Effector memory CD8-positive, alpha-beta T cell (primary cell): ENCODE measurements at places on chromosomes 2 and 18.

DNA sequence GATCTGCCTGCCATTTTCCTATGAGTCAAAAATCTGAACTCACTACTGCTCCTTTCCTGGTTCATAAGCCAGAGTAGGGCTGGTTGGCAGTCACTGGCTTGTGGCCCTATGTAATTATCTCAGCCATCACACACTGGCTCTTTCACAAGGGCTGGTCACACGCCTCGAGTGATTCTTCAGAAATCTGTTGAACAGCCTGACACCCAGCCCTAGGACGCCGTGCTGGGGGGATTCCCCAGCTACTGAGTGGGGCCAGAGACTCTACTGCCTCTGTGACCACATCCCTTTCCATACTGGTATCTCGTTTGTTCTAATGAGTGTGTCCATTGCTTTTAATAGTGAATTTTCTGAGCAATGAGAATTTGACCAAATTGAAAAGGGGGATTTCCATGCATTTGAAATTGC is 45.8 kb upstream of the RBM44 start:
- DNase-seq, result no peak

GRCh38 chr2:63218800-63219526 is 168.3 kb downstream of the OTX1 start:
- no peak for DNase-seq

DNA sequence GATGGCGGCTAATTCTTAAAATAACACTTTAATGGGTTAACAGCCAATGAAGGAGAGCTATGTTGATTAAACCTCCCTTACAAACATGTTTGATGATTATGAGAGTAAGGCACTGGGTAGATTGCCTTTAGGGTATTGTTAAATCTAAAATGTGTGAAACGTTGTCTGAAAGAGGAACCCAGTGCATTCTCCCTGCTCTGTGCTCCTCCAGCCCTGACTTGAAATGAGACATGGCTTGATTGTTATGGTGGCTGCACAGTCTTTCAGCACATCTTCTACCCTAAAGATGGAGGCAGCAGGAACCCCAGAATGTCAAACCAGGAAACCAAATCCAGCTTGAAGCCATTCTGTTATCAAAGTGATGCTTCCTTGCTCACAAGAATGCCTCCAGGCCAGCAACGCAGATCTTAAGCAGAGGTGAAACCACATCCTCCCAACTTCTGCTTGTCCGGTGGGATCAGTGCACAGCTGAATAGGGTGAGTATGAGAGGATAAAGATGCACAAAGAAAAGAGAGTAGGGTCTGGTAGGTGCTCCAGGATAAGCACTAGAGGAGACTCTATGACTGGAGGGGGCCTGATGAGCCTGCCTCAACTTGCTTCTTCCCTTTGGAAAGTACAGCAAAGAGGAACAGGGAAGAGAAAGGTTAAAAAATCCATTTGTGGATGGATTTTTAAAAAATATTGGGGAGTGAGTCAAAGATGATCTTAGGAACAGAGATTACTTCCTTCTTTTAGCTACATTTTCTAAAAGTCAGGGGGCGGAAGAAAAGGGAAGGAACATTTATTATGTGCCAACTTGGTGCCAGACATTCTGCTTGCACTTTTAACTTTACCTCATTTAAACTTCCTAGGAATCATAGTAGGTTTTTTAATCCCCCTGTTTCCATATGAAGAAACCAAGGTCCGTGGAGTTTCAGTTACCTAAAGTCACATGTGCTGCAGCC is 523.0 kb downstream of the TXNL1 start:
- no peak for DNase-seq

DNA sequence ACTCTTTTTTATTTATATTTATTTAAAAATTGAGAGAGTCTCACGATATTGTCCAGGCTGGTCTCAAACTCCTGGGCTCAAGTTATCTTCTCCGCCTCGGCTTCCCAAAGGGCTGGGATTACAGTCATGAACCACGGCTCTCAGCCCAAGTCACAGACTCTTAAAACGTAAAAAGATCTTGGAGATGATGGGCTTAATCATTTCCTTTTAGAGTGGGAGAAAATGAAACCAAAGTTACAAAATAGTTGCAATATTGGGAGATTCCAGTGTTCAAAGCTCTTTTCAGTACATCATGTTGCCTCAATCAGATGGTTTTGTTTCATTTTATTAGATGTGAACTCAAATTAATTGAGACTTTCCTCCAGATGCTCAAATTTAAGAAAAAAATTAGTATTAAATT is 151.4 kb upstream of the XPO1 start:
- DNase-seq, result no peak

DNA sequence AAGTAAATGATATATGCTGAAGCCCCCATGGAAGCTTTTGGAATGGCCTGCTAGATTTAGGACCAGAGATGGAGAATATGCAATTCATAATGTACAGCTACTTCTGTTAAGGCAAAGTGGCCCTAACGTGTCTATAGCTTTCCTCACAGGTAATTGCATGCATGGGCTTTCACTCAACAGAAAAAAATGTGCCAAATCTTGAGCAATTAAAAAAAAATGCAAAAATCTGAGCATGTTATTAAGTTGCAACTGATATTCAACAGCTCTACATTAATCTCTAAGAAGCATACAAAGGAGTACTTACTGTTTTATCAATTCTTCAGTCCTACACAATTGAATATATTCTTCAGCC is 79.6 kb downstream of the EFEMP1 start:
- DNase-seq, result no peak

DNA sequence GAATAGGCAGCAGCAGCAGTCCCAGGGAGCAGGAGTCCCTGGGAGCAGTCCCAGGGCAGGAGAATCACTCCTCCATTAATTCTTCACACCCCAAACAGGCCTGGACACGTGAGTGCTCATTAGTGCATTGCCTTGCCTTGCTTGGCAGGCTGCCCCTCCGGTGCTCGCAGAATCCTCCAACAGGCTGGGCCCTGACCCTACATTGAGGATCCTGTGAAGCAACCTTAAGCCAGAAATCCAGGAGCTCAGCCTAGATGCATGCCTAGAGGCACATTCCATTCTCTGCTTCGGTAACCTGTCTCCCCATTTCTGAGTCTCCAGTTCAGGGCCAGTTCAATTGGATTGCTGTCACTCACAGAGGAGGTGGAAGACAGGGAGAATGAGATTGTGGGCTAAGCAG is 97.4 kb upstream of the LRATD1 start:
- DNase-seq, result no peak

DNA sequence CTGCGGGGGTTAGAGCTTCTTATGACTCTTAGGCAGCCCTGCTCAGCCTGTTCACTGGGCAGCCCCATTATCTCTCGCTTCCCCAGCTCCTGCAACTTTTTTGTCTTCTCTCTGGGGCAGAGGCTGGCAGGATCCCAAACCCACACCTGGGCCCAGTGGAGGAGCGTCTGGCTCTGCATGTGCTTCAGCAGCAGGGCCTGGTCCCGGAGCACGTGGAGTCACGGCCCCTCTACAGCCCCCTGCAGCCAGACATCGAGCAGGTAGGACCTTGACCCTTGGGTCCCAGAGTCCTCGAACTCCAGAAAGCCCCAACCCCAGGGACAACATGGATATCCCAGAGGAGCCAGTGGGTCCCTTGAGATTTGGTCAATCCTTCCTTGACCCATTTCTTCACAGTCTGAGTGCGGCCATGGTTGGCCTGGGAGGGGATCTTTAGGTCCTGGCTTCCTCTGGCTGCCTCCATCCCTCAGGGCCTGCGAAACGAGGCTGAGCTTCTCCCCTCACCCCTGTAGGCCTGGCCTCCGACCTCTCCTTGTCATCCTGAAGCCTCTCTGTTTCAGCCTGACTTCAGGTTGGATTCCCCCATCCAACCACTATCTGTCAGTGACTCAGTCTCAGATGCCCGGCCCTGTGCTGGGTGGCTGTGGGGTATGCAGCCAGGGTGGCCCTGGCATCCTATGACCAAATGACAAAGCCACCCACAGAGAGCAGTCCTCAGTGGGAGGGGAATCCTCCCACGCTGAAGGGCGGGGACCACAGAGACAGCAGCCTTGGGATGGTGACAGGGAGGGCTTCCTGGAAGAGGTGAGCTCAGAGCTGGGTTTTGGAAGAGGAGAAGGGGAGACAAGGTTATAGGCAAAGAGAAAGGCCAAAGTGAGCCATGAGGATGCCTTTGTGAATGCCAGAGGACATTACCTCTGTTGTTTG is 214.2 kb downstream of the DYSF start:
- no peak for DNase-seq

DNA sequence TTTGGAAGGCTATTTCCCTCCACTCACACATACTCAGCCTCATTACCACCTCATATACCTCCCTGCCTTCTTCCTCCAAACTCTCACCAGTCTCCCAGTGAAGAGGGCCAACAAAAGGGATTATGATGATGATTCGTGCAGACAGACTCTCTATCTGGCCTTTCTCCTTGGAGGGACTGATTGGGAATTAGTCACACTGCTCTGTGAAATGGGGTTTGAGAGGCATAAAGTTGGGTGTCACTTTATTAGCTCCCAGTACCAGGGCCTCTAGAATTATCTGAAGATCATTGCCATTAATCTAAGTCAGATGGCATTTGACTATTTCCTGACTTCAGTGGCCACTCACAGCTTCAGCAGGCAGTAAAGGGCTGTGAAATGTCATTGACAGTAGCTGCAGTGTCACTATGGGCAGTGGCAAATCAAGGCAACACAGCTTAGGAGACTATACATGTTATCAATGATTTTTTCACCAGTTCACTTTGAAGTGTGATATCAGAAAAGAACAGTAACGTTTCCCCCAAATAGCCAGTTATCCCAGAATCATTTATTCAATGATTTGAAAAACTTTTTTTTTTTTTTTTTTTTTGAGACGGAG is 17.4 kb downstream of the CNRIP1 start:
- DNase-seq, result no peak

GRCh38 chr2:65969161-65969560 is 465.8 kb upstream of the MEIS1 start:
- no peak for DNase-seq

DNA sequence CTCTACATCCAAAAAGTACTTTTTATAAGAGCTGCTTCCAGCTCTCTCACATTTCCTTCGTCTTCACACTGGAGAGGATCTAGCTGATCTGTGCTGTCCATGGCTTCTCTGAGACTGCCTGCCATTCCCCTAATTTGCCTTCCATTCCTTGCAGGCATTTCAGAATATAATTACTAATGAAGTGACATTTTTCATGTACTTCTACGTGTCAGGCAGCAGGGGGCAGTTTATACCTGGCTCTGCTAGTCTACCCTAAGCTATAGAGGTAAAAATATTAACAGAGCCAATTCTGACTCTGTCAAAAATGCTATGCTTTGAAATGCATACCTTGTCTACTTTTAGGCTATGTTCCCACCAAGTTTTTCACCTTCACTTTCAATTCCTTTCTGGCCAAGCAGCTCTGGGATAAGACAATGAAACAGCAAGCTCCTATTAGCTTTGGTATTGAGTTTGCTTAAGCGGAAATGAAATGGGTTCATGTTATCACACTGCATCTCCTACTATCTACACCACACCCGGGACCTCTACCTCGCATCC is 81.9 kb downstream of the MEP1B start:
- DNase-seq, result no peak

GRCh38 chr2:3168230-3168891 is 209.3 kb downstream of the EIPR1 start:
- no peak for DNase-seq

DNA sequence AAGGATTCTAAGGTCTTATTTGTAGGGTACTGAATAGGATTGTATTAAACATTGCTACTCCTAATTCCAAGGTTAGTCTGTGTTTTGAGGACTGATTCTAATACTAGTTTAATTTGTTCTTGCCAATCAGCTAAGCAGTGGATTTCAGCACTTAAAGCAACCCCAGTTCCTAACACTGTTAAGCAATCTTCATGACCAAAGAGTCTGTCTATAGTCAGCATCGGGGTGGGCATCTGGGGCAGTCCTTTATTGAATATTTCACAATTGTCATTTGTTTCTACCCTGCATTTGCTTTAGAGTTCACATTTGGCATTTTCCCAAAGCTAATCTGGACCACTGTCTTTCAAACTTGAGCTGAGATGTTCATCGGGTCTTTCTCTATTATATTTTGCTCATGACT is 248.0 kb upstream of the TANK start:
- no peak for DNase-seq

DNA sequence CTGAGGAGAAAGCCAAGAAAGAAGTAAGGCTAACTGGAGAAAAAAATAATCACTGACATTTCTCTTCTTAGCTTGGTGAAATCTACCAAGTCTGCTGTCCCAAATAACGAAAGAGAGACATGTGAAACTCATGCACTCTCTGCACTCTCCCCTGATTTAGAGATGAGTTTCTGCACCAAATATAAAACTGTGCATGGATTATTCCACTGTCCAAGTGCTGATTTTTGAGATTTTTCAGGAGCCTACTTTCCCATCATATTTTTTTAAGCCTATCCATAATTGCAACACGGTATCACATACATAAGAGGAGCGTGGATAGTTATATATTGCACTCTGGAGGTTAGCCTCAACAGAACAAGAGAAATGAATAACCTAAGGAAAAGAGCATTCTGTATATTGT is 10.0 kb upstream of the RIT2 start:
- DNase-seq, result no peak

DNA sequence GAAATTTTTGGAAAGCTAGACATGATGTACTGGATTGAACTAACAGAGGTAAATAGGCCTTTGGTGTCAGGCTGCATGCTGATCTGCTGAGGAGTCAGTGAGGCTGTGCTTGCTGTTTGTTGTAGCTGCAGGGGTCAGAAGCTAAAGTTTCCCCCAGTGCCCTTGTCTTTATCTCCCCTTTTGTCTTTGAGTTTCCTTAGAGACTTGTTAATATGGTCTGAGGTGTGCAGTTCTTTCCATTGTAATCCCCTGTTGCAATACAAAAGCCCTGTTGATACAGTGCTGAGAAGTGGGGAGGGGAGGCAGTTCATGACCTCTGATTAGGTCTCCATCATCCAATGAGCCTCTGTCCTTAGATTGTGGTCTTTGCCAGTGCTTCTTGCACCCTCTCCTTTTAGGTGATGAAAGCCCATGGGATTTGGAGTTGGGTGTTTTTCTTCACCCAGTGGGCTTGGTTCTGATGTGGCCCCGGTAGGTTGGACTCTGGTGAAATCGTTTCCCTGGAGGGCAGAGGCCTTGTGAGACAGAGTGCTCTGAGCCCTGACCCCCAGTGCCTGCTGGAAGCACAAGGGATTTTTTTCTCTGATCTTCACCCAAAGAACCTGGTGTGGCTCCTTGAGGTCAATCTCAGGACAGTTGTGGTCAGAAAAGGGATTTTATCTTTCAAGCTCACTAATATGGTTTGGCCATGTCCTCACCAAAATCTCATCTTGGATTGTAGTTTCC is 163.1 kb downstream of the TMEM18 start:
- DNase-seq, result no peak

- DNase-seq, result peak; percentile 8
These were observed at the start of gene CHST10 for GRCh38 chr2:100416935-100417710. CHST10 (minus strand) TSS chr2:100417668; CDS start chr2:100406675, 10,993 bp downstream.
